ENCODE measurements at places on chromosomes 16 and 17.

- DNase-seq = no peak
Measured at GRCh38 chr17:55521186-55521585, 9.9 kb upstream of the SMIM36 start.

- no peak for DNase-seq
Measured at GRCh38 chr16:24829153-24829552, 16.6 kb upstream of the SLC5A11 start.

DNA sequence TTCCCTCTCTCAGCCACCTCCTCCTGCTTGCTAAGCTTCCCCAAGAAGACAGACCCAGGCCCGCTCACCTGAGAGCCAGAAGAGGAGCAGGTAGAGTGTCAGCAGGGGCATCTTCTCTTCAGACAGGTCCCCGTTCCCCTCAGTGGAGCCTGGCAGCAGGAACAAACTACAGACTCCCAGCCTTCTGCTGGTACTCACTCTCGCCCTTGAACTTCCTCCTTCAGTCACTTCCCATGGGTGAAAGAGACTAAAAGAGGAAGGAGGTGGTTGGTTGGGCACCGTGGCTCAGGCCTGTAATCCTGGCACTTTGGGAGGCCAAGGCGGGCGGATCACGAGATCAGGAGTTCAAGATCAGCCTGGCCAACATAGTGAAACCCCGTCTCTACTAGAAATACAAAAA, at the start of gene CD300LF:
TSS of gene CD300LF (minus strand) at position 168 of the 400 bp plus-strand sequence. CDS start at position 111, 57 bp downstream.
- no peak for DNase-seq

DNA sequence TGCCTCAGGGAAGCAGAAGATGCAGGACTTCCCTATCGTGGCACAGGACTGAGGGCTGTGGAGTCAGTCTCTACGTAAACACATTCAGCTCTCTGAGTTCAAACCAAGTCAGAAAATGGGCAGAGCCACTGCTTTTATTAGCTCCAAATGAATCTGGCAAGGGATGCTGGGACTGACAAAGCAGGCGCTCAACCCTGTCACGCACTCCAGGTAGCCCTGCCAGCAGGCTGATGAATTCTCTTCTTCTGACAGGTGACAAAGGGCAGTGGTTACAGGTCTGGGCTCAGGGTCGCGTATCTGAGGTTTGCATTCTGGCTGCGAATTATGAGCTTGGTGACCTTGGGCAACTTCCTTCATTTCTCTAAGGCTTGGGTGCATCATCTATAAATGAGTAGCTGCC, 9.4 kb downstream of the RPH3AL start:
- DNase-seq = no peak

DNA sequence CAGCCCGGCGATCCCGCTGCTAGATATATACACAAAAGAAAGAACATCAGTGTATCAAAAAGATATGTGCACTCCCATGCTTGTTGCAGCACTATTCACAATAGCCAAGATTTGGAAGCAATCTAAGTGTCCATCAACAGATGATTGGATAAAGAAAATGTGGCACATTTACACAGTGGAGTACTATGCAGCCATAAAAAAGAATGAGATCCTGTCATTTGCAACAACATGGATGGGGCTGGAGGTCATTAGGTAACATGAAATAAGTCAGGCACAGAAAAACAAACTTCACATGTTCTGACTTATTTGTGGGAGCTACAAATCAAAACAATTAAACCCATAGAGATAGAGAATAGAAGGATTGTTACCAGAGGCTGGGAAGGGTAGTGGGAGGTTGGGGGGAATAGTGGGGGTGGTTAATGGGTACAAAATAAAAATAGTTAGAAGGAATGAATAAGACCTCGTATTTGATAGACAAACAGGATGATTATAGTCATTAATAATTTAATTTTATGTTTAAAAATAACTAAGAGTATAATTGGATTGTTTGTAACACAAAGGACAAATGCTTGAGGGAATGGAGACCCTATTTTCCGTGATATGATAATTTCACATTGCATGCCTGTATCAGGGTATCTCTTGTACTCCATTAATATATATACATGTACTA, 176.7 kb upstream of the NOG start:
- no peak for DNase-seq

DNA sequence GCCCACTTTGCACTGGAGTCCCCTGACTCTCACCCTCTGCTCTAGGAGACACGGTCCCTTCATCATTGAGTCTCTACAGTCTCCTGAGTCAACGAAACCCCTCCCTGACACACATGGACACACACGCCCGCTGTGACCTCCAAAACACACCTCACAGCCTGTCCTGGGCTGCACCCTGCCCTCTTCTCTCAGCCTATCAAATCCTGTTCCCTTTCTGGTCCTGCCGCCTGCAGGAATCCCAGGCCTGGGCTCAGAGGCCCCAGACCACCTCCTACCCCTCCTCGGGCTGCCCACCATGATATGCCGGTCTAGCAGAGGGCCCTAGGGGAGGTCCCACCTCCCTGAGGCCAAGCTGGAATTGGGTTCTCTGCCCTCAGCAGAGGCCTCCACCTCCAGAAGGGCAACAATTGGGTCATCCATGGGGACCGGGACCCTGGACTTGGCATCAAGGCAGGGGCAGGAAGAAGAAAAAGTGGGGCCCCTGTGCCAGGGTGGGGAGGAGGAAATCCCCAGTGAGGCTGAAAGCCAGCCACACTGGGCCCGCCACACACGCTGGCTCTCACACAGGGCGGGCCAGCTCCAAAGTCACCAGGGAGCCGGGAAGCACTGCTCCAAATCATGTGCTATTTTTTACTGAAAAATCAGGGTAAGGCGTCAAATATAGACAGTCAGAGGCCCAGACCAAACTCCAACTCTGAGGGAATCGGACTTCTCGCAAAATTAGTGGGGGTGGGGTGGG, 3.4 kb downstream of the PPP1R9B start:
- DNase-seq = no peak

DNA sequence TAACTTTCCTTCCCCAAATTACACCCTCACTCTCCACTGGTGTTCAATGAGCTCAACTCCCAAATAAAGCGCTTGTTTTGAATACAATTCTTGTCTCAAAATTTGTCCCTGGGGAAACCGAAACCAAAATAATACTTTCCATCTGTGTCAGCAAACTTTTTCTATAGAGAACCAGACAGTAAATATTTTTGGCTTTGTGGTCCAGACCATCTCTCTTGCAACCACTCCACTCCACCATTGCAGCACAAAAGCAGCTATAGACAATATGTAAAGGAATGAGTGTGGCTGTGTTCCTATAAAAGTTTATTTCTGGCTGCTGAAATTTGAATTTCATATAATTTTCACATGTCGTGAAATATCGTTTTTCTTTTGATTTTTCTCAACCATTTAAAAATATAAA, 84.6 kb upstream of the ERCC4 start:
- no peak for DNase-seq

- DNase-seq = no peak
Measured at GRCh38 chr16:66295761-66296546, 70.5 kb upstream of the CDH5 start.

DNA sequence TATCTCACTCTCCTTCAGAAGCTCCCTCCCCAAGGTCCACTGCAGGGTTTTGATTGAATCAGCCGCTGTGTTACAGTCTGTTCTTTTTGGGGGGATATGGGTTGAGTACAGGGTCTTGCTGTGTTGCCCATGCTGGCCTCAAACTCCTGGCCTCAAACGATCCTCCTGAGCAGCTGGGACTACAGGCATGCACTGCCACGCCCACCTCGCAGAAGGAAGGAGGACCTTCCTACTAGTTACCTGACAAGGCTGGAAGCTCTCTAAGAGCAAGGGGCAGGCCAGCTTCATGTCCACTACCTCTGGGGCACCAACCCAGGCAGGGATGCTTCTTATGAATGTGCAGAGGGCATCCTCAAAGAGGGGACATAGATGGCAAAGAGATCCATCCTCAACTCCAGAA, 1.9 kb upstream of the MMP28 start:
- no peak for DNase-seq
